Suppressor macrophage treated with lipopolysaccharide for 1 hour (primary cell): ENCODE measurements at places on chromosomes 1 and 21.

DNA sequence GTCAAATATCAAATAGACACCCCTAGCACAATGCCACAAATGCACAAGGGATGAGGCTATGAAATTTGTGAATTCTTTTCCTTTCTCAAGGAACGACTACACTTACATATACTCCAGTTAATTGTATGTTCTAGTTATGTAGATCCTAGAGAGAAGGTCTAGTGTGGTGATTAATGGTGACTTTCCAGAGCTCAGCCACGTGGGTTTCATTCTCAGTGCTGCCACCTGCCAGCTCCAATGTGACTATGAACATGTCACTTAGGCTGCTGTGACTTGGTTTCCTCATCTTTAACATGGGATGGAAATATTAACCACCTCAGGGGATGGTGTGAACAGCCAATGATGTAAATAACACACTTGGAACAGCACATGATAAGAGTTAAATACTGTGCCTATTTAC lies 138.3 kb downstream of the APP start:
- DNase-seq: no peak

DNA sequence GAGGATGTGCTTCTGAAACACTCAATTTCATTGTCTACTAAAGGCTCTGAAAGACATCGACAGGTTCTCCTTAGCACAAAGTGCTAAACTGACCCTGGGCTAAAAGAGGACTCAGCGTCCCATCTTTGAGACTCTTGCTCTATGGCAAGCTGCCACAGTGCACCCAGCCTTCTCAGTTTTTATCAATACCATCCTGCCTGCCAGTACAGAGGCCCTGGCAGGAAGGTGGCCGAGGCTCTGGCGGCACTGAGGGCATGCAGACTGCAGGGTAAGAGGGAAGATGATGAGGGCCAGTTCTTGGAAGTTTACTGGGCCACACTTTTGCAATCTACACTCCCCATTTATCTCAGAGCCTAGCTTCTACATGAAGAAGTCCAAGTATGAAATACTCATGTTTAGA lies 5.3 kb downstream of the OLFML2B start:
- no peak for DNase-seq

GRCh38 chr1:48344373-48344772 lies 121.9 kb downstream of the SLC5A9 start:
- DNase-seq: no peak

GRCh38 chr1:2554621-2555387 lies 1.4 kb upstream of the TNFRSF14 start:
- DNase-seq: peak; percentile 50

DNA sequence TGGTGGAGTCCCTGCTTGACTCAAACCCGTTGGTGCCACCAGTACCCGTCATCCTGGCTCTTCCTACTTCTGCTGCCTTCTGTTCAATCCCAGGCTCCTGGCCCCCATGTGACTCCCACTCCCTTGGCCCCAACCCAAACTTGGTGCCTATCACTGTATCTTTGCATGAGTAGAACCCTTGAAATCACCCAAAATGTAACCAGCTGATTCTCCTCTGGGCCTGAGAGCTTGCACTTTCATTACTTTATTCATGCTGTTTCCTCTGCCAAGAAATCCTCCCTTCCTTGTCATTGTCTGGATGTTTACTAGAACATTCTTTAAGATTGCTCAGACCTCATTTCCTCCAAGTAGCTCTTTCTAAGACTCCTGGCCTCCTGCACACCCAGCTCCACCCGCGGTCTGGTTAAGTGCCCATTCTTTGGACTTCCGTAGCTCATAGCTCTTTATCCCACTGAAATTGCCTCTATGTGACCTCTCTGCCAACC lies 15.7 kb downstream of the PTAFR start:
- DNase-seq: peak; percentile 59

GRCh38 chr1:208117409-208117808 lies 126.8 kb downstream of the PLXNA2 start:
- no peak for DNase-seq

GRCh38 chr1:114854693-114855320 lies at the start of gene SYCP1:
Gene SYCP1, plus strand, starts transcription at chr1:114854863. Its CDS starts 602 bp downstream, at chr1:114855465.
- DNase-seq: no peak

DNA sequence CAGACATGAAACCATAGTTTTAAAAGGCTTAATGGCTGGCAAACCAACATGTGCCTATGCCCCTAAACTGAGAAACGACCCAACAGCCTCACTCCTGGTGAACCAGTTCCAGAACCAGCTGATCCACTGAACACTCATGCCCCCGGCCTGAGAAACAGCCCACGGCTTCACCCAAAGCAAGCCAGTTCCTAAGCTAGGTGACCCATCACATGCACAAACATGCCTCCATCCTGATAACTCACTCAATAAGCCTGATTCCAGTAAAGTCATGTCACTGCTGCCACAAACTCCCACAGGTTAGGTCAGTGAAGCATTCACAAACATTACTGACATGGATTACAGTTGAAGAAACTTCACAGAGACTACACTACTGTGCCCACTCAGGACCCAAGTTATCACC lies 161.6 kb downstream of the USH2A start:
- no peak for DNase-seq

DNA sequence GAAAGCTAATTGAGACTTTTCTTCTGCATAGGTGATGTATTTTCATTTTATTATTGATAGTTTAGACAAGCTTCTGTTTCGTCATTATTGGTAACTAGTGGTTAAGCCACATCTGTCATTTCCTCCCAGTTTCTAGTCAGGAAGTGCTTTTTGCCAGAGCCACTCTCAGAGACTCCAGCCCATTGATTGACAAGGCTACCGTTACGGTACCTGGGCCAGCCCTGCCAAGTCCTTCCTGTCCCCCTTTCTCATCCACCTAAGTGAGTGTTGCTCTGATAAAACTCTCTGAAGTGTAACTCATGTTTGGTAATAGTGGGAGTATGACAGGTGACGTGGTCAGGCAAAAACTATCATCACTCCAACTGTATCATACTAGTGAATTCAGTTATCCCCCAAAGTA lies 29.6 kb upstream of the AGL start:
- no peak for DNase-seq

- no peak for DNase-seq
Measured at GRCh38 chr1:241994171-241994570, 4.7 kb downstream of the MAP1LC3C start.

- no peak for DNase-seq
Measured at GRCh38 chr21:33654412-33654811, 12.1 kb downstream of the ITSN1 start.

DNA sequence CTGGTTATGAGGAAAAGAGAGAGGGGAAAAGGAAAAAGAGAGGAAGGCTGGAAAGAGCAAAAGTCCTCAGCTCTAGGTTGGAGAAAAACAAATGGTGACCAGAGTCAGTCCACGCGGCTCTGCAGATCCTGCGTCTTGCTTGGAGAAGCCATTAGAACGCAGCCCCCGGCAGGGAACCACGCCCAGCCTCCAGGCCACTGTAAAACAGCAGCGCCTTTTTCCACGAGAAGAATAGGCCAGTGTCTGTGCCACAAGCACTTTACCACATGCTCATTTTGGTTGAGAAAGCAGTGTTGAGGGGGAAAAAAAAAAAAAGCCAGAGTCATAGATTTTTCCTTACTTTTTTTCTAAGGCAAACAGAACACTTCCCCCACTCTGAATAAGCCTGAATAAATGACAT lies 846.9 kb upstream of the ADAMTS5 start:
- DNase-seq: no peak

GRCh38 chr1:60878323-60878722 lies 204.0 kb upstream of the NFIA start:
- no peak for DNase-seq

DNA sequence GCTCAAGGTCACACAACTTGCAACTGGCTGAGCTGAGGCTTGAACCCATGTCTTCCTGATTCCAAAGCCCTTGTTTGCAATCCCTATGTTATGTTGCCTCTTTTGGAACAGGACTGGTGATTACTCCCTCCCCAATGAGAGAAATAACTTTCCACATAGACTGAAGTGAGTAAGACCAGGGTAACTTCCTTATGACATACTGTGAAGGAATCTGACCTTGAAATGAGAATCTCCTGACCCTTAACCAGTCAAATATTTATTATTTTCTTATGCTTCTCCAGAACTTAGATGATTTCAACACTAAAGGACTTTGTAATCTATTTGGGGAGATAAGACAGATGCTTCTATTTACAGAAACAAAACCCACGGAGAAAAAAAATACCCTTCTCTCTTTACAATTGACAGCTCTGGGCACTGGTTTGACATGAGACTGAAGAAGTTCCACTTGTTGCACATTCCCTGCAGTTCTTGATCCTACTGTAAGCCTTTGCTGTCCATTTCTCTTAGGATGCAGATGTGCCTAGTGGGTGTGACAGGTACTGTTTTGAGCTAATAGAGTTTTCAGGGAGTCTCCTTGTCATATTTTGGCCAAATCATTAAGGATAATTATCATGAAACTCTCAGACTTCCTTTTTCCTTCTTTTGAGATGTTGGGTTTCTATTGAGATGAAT lies 3.9 kb upstream of the RPTN start:
- peak; percentile 83 for DNase-seq

DNA sequence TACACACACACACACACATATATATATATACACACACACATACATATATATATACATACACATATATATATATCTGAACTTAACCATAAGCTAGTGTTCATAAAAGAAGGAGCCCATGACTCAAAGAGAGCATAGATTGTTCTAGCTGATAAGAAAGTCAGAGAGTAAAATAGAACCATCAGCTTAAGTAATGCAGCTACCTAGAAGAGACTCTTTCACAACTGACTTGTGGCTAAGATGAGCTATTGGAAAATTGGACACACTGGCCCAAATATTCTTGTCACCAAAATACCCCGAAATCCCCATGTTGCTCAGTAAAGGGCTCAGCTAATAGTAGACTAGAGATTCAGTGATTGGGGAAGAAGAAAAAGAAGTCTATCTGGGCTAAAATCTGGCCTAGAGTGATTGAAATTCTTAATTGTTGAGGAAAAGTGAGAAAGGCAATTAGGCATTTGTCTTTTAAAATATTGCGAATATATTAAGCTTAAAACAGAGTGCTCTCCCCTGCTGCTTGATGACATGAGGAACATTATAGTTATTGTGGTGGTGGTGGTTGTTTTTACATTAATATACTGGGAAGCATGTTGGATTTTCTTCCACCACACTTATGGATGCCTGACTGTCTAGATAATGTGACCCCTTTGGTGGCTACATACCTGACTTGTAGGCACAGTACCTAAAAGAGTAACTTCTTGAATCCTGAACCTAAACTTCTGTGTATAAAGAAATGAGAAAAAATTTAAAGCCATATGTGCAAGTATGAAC lies 6.3 kb downstream of the SLAMF1 start:
- peak; percentile 80 for DNase-seq

DNA sequence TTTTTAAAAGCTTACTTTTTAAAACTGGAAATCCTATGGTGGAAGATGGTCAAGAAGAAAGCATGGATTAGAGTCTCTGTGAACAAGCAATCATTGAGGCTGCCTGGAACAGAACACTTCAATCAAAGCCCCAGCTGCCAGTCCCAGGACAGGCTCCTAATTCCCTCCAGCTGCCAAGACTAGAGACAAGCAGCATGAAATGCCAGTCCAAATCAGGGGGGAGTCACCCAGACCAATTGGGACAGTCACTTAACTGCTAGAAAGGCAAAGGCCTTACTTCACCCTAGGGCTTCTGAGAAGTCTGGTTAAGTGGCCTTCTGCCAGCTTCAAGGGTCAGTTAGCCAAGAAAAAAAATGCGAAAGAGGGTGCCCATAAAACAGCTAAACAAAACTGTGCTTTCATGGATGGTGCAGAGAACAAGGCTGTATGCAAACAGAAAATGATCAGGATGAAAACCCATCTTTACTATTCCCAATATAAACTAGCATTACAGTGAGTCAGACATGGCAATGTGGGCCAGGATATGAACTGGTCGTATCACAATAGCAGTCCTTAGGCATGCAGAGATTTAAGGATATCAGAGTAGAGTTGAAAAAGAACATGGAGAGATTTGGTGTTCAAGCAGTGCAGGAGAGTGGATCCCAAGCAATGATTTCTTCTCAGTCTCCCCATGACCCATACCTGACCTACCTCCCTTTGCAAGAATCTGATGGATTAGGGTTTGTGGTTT lies 31.0 kb upstream of the MAN1A2 start:
- no peak for DNase-seq

DNA sequence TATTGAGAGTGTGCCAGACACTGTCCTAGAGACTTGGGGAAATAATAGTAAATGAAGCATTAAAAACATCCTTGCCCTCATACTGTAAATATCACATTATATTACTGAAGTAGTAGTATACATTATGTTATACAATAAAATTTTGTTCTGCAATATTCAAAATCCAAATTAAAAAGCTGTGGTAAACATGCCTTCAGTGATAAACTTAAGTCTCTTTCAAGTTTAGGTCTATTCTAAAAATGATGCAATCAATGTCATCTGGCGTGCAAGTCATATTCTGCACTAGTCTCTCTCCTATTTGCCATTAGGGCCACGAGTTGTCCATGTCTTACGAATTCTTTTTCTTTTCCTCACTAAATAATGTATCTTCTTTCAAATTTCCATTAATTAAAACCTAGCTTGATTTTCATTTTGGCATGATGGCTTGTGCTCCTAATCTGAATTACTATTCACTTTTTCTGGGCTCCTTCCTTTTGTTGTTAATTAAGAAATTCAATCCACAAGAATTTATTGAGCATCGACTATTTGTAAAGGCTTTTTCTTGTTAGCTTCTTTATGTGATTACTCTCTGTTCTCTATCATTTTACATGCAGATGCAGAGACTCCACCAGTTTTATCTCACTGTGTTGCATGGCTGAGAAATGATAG lies 130.7 kb downstream of the COQ8A start:
- DNase-seq: no peak

GRCh38 chr1:63124666-63125191 lies 197.6 kb upstream of the FOXD3 start:
- peak; percentile 1 for DNase-seq
